Posterior cingulate gyrus (tissue), 11 donors: ENCODE measurements at places on chromosomes 11 and 22.
A peak's percentile ranks its signal among the peaks of the same experiment; 100 is the strongest.

DNA sequence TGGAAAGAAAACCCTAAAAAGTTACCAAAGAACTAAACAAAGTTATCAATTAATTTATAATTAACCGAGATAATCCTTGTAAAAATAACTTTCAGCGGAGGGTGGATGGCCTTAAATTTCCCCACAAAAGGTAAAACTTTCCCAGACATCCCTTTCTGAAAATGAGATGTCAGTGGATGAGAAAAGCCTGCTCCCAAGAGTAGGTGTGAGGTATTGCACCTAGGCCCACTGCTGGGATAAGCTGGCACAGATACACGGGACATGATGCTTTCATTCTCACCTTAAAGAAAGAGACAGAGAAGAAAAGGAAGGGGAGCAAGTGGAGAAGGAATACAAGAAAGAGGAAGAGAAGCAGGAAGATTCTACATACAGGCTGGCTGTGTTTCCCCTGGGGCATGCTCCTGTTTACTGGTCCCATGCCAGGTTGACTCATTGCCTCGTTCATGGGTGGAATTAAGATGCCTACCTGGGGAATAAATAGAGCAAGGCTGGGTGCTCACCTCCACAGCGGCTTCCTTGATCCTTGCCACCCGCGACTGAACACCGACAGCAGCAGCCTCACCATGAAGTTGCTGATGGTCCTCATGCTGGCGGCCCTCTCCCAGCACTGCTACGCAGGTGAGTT is at the start of gene SCGB2A2:
TSS of gene SCGB2A2 (plus strand) at position 505 of the 625 bp plus-strand sequence. CDS start at position 564, 59 bp downstream.
- DNase-seq: no peak

- DNase-seq: peak; percentile 61
These were observed 24.7 kb upstream of the BAIAP2L2 start for GRCh38 chr22:38135133-38135706.

DNA sequence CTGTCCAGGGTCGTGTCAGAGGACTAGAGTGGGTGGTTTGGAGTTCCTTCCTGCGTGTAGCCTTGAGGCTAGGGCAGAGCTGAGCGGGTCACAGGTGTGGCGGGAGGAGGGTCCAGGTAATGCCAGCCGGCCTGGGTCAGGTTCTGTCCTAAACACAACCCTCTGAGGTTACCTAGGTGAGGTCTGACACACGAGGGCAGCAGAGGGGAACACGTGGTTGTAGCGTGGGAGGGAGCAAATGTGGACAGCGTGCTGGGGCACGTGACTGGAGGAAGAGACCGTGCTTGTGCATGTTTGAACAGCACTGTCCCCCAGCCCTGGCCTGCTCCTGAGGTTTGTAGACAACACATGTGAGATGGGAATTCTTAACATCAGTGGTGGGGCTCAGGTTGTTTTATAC is 13.1 kb downstream of the MOV10L1 start:
- DNase-seq: no peak

DNA sequence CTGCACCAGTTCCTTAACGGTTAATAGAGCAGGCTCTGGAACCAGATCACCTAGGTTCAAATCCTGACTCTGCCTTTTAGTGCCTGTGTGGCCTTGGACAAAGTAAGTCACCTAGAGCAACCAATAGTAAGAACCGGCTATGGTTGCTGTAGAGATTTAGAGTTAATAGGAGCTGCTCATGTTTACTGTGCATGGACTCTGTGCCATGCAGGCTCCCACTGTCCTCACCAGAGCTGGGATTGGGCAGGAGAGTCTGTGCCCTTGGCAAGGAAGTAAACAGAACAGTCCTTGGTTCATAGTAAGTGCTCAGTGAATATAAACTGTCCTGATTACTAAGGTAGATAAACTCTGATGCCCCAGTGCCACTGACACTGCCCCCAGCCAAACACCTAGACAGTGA is 1.4 kb upstream of the TP53I11 start:
- DNase-seq: no peak

DNA sequence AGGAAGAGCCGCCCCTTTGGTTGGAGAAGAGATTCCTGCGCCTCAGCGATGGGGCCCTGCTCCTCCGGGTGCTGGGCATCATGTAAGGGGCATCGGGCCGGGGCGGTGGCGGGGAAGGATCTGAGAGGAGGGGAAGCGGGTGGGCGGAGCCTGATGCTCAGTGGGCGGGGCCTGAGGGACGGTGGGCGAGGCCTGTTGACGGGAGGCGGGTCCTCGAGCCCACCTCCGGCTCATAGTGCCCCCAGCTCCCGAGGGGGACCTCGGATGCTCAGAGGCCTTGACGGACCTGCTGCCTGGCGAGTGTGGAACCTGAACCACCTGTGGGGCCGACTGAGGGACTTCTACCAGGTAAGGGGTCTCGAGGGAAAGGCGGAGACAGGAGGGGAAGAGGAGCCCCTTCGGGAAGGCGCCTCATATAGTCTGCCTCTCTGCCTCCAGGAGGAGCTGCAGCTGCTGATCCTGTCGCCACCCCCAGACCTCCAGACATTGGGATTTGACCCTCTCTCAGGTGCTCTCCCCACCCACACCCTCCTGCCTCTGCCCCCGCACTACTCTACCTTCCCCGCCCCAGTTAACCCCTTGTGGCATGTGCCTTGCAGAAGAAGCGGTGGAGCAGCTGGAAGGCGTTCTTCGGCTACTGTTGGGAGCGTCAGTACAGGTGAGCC is 799 bp downstream of the CCDC88B start:
- peak; percentile 19 for DNase-seq

DNA sequence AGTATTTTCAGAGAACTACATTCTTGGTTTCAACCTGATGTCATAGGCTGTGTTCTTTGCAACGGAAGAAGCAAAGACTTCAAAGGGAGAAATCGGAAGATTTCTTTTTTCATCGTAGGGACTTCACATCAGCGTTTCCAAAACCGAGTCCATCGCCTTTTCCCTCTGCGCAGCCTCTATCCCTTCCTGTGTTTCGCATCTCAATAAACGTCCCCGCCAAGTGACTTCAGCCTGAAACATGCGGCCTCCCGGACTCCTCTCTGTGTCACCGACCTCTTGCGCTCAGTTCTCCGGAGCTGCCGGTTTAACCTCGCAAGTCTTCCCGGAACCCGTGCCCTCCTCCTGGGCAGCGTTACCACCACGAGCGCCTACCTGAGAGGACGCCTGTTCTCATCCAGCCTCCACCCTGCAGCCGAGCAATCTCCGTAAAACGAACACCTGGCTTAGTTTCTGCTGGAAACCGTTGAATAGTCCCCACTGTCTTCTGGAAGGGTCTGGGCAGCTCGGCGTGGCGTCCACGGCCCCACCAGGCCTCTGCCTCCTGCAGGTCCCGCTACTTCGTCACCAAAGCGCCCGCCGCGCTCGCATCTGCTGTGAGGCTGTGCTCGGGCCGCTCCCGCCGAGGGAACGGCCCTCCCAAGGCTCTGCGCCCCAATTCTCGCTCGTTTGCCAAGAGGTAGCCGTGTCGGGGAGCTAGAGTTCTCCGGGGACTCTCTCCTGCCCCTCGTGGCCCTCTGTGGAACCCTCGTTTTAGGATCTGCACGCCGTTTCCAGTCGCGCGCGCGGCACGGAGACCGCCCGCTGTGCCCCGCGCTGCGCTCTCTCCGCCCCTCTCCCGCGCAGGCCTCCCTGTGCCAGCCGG is at the start of gene GLB1L3:
TSS of gene GLB1L3 (plus strand) at position 846 of the 862 bp plus-strand sequence. CDS start 362 bp downstream, outside the sequence.
- DNase-seq: peak; percentile 96
